ENCODE measurements at places on chromosomes 11 and 22.

- no peak for DNase-seq
These were observed 1131.9 kb downstream of the BRD1 start for GRCh38 chr22:48695731-48696305.

- DNase-seq = no peak
These were observed 64.7 kb downstream of the MTMR3 start for GRCh38 chr22:29947410-29948384.

DNA sequence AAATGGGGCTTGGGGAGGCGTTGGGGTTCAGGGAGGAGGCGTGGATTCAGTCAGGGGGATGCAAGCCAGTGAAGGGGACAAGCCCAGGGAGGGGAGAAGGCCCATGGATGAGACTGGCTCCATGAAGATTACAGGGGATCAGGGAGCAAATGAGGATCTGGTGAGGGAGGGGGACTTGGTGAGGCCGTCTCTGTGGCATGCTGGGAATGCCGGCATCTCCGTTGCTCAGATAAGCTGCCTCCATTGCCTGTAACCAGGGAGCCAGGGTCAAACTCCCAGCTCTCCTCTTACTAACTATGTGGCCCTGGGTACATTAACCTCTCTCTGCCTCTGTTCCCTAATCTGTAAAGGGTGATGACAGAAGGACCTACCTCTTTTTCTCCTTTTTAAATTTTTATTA, 38.7 kb downstream of the TPBGL start:
- no peak for DNase-seq

GRCh38 chr22:30876221-30876751, 92.3 kb downstream of the MORC2 start:
- DNase-seq = no peak

DNA sequence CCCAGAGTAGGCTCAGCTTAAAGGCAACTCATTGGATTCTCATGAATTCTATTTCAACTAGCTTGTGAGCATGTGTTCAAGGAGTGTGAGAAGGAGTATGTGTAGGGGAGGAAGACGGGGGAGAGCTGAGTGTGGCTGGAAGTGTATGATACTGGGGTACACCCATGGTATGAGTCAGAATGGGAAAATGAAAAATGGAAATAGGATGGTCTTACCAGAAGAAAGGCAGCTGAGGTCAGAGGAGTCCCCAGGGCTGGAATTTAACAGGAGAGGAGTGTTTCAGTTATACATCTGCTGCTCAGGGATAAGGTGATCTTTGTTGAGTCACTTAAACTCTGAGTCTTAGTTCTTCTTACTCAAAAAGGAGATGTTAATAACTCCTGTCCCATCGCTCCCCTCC, 6.7 kb upstream of the ADAMTS15 start:
- no peak for DNase-seq

- DNase-seq = no peak
These were observed 160.8 kb downstream of the CRYBB2 start for GRCh38 chr22:25380122-25380747.
